ENCODE measurements at places on chromosomes 6 and 20.

DNA sequence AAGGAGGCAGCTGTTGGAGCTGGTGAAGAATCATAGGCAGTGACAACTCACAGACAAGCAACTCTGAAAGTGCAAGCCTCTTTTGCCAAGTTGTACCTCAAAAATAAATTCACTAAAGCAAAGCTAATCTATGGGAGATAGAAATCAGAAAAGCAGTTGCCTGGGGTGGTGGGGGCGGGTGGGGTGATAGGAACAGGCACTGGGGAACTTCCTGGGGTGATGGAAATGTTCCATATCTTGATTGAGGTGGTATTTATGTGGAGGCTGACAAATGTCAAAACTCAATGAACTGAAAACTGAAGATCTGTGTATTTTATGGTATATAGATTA is 52.4 kb downstream of the ATP9A start:
- DNase-seq: no peak

GRCh38 chr6:35601331-35602132 is 87.2 kb downstream of the FKBP5 start:
- DNase-seq: peak; percentile 89

- no peak for DNase-seq
Measured at GRCh38 chr6:111585241-111585973, 20.3 kb downstream of the TRAF3IP2 start.

DNA sequence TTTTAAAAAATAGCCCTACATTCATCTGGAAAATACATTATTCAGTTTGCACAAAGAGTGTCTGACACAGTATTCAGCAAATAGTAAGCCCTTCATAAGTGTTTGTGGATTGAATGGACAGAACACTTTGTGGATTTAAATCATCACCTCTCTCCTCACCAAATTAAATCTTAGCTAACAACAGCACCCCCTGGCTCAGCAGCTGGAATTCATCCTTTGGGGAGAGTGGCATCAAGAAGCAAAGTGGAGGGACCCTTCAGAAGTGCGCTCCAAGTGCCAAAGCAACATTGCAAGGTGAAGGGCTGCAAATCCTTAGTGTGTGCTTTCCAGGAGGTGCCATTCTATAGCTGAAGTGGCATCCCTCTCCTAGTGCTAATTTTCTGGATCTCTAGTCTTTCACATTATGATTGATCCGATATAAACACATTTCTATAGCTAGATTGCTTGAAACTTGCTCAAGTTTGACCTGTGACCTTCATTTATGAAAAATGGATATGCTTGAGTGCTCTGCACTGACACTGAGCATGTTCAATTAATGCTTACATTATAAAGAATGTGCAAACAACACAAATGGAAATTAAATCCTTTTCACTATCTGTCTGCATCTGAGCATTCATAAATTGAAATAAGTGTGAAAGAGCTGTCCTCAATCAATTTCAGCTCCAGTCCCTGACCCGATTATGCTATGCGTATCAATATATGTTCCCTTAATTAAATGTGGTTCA is 891.7 kb downstream of the C6orf118 start:
- no peak for DNase-seq

DNA sequence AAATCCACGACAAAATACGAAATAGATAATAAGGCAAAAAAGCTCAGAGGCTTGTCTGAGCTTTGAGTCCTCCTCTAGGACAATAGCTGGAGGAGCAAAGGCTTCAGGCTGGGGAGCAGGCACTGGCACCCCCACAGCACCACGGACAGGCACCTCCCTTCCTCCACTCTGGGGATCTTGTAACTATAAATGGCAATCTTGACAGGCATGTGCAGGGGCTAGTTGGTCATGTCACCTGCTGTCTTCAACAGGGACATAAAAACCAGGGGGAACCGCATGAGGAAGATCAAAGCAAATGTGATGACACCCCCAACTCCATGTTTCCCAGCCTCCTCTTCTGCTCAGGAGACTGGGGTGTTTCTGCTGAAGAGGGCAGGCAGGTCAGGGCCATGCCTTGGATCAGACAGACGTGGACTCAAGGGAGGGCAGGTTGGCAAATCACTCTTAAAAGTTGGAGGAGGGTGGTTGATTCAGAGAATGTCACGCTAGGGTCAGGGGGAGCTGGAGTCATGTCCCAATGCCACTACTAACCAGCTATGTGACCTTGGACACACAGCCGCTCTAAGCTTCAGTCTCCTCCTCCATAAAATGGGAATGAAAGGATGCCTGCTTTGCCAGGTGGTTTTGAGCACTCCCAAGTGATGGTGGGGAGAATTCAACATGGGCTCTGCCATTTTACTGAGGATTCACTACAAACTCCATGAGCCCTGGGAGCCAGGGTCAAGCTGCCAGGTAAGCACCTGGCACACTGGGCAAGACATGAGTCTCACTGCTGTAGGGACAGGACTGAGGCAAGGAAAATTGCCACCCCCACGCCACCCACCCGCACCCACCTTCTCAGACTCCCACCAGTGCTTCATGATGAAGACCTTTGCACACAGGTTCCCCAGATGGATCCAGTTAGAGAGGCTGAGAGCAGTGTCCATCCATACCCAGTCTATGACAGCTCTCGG is 48.0 kb downstream of the NPEPL1 start:
- DNase-seq: no peak

GRCh38 chr6:33633462-33634158 is 12.5 kb downstream of the ITPR3 start:
- peak; percentile 57 for DNase-seq

- DNase-seq: peak; percentile 40
Measured at GRCh38 chr20:10568032-10568431, 105.8 kb downstream of the JAG1 start.

DNA sequence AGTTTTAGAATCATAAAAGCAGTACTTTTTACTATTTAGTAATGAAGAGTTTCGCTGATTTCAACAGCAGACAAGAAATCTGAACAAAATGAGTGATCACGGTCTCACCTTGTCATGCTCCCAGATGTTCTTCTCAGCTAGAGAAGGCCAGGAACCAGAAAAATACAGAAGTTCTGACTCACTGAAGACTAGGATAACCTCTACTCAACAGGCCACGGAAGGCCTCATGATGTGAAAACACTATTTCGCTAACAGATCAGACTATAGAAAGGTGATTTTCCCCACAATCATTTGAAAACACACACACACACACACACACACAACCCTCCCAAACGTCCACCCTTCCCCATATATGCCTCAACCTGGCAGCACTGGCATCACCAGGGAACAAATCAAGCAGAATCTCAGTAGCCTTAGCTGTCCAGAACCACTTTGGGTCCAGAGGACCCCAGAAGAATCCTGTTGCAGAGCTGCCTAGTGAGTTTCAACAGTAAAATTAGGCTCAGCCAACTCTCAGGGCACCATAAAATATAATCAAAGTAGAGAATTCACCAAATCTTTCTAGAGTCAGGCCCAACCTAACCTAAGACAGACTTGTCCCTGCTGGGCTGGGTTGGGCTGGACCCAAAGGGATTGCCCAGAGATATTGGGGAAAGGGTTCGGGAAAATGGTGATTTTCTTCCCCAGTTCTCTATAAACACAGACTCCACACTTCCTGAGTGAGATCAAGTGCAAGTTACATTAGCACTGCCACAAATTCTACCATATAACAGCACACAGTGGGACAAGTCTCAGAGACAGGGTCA is 7.9 kb downstream of the EXOC2 start:
- DNase-seq: no peak

- DNase-seq: no peak
Measured at GRCh38 chr6:145690969-145691368, 44.4 kb downstream of the EPM2A start.

DNA sequence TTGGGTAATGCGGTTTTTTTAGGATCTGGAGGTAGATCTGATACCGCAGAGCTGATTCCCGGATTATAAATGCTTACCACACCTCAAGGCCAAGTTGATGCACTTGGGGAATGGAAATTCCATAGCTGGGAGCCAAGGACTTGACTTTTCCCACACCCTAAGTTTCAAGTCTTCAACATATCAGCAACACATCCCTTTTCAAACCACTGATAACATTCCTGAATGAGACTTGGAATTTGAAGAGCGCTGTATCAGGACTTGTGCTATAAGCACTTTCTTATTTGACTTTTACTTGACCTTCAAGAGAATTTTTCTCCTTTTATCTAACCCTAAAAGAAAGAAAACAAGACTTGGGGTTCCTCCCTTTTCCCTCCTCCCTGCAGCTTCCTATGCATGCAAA is 90.6 kb upstream of the NAA20 start:
- DNase-seq: no peak

- no peak for DNase-seq
Measured at GRCh38 chr6:19391926-19392325, 445.2 kb upstream of the ID4 start.

- DNase-seq: no peak
Measured at GRCh38 chr6:4894049-4894448, 109.8 kb downstream of the RPP40 start.

DNA sequence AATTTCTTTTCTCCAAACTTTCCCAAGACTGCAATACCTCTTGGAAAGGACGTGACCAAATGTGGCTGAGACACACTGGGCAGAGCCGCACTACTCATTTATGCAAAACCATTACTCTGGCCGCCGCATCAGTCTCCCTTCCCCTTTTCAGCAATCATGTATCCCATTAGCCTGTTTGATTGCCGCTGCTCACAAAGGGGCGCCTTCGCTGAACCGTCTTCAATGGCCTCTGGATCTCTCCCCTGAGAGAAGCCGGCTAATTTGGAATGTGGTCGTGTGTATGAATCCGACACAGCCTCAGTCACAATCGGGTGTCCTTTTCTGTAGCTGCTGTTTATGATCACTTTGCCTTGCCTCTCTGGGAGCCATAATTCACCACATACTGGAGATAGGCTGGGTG is 361.1 kb downstream of the ZFAND3 start:
- DNase-seq: no peak

GRCh38 chr6:139114746-139115145 is 20.1 kb upstream of the HECA start:
- DNase-seq: no peak

- no peak for DNase-seq
Measured at GRCh38 chr6:73169633-73170032, 55.7 kb downstream of the KHDC1L start.

- DNase-seq: peak; percentile 33
Measured at GRCh38 chr6:151690768-151691562, 116.5 kb upstream of the ESR1 start.

GRCh38 chr6:89368107-89368506 is 15.6 kb upstream of the UBE2J1 start:
- DNase-seq: peak; percentile 40

DNA sequence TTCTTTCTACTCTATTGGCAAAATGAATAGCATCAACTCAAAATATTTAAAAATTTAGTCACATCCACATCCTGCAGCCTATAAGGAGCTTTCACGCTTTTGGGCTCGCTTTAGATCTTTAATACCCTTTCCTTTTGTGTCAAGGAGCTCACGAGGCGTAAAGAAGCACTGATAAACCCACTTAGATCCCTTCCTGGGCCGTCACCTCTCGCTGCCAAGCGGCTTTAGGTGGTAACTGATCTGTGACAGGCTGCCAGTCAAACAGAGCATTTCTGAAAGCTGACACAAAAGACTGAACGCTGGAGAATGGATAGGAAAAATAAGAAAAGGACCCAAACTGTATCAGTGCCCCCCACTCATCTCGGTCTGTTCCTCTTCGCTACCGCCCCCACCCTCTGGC is 385.7 kb upstream of the MMS22L start:
- DNase-seq: no peak

GRCh38 chr6:166006900-166007301 is 160.8 kb downstream of the TBXT start:
- no peak for DNase-seq

DNA sequence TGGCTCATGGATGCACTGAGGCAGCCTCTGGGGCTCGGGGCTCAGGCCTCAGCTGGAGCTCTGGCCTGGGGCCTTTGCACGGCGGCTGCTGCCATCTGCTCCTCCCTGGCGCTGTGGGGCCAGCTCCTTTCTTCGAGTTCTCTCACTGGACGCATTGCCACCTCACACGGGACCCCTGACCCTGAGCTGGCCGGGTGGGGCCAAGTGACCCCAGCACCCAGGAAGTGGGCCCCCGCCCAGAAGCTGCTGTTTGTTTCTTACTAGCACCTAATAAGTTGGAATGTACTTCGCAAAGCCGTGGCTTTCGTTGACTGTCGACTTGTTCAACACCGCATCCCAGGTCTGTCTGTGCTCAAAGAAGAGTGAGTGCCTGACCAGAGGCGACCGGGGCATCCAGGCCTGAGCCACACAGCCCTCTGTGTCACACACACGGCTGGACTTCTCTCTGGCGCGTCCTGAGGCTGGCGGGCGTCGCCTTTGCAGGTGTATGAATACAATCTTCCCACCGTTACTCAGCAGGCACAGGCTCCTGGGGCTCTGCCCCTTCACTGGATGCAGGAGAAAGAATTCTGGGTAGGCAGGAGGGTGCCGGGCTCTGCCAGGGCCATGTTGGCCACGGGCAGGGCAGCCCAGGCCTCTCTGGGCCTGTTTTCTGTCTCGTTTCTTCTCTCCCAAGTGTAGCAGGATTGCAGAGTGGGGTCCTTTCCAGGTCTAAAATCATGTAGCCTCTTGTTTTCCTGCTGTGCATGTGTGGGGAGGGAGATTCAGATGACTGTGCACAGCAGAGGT is 112.9 kb downstream of the DLL1 start:
- no peak for DNase-seq

DNA sequence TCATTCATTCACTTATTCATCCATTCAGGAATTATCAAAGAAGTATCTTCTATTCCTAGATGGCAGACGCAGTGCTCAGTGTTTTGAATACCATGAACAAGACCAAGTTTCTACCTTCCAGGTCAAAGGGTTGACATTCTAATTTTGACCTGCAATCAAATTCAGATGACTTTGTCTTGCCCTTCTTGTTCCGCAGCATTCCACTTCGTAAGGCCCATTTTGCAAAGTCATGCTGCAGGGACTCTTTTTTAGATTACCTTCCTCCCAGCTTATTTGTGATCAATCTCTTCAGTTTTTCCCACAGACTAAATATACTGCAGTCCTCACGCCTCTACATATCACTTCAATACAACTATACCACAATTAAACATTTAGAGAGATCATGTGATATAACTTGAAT is 7.1 kb upstream of the TAAR1 start:
- no peak for DNase-seq

DNA sequence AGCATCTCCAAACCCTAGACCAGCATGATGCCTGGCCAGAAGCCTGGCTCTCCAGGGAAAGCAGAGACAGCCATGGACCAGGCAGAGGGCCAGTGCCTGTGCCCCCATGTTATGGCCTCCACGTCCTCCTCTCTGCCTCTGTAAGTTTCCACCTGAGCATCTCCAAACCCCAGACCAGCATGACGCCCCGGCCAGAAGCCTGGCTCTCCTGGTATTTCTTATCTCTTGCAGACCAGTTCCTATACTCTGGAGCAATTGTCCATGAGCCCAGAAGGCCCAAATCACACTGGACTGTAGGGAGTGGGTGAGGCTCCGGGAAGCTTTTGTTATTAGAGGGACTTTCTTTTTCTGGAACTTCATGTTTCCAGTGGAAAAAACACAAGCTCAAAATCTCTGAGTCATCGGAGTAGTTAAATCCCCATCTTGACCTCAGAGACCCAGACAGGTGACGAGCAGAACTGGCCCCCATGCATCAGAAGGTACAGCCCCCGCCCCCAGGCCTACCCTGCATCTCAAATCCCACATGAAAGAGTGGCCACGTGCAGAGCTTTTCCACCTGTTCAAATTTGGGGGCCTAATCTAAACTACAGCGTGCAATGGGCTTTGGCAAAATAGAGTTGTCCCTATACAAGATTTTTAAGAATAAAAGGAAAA is 110.2 kb upstream of the FOXQ1 start:
- no peak for DNase-seq

GRCh38 chr20:38143646-38144554 is 21.2 kb downstream of the TGM2 start:
- DNase-seq: no peak

All from CD4-positive, alpha-beta memory T cell (primary cell).